Activated CD4-positive, CD25-positive, alpha-beta regulatory T cell (primary cell): ENCODE measurements at places on chromosomes 6 and 20.

DNA sequence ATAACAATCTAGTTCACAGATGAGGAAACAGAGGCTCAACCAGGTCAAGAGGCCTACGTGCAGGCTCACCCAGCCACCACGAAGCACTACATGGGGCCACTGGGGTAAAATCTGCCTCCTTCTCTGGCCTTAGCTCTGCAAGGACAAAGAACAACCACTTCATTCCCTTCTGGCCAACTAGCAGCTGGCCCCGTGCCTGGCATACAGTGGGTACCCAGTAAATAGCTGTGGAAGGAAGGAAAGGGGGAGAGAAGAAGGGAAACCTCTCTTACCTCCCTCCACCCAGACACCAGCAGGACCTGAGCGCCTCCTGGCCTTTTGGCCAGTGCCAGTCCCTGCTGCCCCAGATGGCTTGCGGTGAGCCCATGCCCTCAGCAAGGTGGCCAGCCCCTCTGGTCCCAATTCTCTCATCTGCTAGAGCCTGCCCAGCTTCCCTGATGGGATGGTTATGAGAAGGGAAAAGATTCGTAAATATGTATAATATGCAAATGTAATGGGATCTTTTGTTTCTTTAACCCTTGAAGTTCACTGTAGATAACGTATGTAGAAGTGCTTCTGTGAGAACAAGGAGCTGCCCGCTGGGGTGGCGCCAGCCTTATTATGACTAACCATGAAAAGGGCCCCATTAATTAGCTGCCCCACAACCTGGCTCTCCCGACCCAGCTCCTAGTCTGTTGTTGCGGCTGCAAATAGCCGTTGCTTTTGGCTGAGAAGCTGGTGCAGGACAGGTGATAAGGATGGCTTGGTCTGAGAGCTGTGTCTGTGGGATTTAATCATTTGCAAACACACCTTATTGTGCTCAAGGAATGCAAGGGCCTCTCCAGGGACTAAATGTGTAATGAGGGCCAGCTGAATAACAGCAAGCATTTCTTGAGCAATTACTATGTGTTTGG lies 62.0 kb downstream of the DLGAP4 start:
- DNase-seq = no peak

- no peak for DNase-seq
Observed at GRCh38 chr20:58021481-58021880, 207.0 kb downstream of the ANKRD60 start.

GRCh38 chr6:135995545-135995898 lies 144.0 kb downstream of the PDE7B start:
- no peak for DNase-seq

- DNase-seq = no peak
Observed at GRCh38 chr6:111487661-111488060, 4.6 kb upstream of the REV3L start.

DNA sequence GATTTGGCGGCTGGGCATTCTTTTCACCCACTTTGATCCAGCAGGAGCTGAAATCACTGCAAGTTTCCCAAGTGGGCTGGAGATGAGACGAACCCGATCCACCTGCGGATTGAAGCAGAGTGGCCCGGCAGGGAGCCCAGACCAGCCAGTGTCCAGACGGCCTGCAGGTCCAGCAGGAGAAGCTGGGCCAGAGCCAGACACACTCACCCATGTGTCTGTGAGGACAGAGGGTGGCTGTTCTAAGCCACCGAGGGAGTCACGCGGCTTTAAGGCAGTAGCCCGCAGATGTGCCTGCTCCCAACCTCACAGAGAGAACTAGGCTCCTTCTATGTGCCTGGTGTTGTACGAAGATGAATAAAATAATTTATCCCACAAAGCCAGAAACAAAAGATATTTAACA lies 200.7 kb downstream of the WDR27 start:
- DNase-seq = no peak

GRCh38 chr6:19320111-19320581 lies 517.0 kb upstream of the ID4 start:
- DNase-seq = no peak

DNA sequence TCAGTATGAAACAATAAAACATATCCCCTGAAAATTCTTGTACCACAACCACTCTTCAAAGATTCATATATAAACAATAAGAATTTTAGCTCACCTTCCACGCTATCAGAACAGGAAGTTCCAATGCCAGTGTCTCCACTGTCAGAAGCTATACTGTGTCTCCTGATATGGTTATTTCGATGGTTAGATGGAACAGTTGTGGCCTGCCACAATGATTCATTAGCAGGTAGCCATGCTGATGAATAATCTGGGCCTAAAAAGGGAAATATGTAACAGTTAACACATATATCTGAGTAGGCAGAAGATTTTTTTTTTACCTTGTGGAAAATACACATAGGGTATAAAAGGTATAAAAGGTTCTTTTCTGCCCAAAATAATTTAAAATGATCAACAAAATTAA lies 19.0 kb downstream of the CEP85L start:
- DNase-seq = no peak

GRCh38 chr6:75446241-75446880 lies 47.2 kb downstream of the FILIP1 start:
- DNase-seq = no peak

DNA sequence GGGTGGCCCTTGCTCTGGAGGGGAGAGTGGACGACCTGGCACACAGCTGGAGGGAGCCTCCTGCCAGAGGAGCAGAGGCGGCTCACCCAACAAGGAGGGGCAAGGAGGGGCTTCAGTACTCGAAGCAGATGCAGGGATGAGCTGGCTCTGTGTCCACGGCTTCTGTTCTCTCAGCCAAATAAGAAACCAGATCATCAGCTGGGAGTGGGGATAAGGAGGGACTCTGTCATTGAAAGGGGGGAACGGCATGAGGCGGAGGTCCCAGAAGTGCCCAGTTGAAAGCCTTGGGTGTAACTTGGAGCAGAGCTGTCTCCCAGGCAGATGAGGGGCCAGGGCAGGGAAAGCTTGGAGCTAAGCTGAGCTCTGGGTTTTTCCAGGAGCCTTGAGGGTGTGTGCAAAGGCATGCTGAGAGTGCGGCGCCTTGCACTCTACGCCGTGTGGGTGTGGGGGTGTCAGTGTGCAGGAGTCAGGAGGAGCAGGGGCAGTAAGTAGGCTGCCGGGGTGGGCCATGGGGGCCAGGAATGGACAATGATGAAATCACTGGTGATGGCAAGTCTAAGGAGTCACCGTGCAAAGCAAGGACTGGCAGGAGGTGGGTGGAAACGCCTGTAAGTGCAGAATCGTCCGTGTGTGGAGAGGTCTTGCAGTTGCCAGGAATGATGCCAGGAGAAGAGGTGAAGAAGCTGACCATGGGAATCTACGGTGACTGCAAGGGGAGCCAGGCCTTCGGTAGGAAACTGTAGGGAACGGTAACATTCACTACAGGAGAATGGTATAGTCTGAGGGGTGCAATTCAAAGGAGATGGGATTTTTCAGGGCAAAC lies 85.4 kb upstream of the FOXQ1 start:
- no peak for DNase-seq

DNA sequence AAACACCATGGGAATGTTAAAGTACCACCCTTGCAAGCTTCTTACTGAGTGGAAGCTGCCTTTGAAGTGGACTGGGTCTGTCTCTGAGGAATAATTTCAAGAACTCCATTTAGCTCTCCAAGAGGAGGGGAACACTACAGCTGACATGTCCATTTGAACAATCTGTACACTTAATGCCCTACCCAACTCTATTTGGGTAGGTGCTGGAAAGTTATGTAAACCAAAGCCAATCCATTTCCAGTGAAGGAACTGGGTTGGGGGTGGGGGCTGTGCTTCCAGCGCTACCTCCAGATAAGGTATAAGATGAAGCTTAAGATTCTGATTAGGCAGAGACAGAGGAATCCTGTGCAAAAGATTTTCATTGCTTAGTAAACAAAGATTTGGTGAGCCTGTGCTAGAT lies 122.0 kb downstream of the TCP11 start:
- DNase-seq = no peak

DNA sequence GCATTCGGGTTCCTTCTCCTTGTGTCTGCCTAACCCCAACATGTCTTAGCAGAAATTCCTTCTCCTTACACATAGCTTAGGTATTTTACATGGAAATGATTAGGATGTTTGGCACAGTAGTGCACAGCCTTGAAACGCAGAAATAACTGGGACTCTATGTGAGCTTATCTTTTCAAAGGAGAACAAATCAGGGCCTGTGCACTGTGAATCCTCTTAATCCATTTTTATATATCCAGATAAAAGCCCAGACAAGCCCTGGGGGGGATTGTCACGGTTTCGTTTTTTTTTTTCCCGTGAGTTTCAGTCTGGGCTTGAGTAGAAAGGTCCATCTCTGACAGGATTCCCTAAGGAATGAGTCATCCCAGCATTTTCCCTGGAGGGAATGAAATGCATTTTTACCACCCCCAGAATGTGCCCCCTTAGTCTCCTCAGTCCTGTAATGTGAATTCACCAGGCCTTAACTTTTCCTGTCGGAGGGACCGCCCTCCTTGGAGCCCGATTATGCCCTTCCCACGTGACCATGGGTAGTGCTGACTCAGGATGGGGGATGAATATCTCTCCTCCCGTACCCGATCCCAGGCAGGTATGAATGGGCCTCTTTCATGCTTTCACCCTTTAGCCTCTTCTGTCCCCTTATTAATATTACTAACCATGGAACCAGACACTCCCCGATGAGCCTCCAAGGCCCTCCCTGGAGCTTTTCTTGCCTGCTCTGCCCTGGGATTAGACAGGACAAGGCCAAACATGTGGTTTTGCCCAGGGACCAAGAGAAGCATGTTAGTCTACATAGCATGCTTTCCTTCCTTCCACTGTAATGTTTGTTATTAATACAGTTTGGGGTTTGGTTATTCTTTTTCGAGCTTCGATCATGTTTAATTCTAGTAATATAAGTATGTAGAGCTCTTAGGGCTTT lies 23.9 kb upstream of the NAA20 start:
- no peak for DNase-seq

DNA sequence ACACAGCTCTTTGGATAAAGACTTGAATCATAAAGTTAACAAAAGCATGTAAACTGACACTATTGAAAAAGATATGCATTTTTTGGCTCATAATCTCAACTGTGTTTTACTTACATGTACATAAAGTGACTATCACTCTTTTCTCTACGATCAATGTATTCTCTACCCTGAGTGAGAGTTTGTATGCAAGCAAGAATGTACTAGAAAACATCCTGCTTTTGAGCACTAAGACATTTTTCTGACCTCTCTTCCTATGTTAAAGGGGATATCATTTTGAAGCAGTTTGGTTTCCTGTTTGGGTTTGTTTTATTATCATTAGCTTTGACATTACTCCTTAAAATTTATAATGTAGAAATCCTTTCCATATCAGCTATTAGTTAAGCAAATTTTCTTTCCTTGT lies 910.8 kb downstream of the C6orf118 start:
- no peak for DNase-seq

DNA sequence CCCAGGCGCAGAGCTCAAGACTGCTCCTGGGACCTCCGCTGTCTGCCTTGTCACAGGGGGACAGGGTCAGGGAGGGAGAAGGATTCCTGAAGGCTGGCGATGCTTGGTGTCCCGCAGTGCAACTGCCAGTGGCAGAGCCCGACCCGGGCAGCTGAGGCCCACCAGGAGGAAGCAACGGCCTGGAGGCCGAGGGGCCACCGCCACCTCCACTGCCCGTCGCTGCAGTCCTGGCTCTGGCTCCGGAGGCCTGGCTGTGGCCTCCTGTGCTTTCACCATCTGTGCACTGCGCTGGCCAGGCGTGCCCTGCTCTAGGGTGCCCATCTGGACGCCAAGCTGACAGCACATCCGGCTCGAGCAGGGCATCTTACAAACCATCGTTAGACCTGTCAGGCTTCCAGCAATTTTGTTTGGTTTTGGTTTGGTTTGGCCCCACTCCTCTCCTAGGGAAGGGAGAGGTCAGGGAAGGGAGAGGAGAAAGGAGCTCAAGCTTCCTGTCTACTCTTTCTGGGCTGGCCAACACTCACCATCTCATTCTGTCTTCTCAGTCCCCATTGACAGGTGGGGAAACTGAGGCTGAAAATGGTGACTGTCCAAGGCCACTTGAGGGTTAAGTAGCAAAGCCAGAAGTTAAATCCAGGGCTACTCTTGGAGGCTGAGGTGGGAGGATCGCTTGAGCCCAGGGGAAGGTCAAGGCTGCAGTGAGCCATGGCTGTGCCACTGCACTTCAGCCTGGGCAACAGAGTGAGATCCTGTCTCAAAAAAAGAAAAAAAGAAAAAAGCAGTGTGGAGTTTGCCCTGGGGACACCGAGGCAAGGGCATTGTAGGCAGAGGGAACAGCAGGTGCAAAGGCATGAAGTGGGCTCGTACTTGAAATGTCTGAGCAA lies 37.7 kb upstream of the NOL4L start:
- DNase-seq = no peak
